ENCODE measurements at places on chromosomes 11 and 22. TPM values are rescaled to one million over a fixed set of nuclear protein-coding genes. Genes with fewer than 3 reads are reported as not detected.
A peak's percentile ranks its signal among the peaks of the same experiment; 100 is the strongest.

UPK3A gene
- 14.4 TPM for total RNA-seq

PIK3C2A gene
- 96.1 TPM for total RNA-seq

- DNase-seq = no peak
These were observed 162.5 kb upstream of the ISX start for GRCh38 chr22:34903416-34903815.

DNA sequence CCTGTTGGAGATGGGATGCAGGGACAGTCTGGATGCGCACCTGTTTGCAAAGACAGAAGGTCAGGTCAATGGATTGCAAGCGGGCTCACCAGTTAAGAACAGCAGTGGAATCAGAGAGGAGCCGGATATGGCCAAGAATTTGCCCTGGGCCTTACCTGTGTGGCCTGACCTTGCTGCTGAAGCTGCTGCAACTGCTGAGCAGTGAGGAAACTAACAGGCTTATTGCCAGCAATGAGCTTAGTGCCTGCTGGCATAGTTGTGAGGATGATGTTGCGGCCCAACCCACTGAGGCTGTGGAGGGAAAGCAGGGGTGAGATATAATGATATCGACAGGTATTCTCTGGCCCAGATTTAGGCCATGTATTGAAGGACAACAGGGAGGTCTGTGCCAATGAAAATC is 30.6 kb downstream of the NFRKB start:
- no peak for DNase-seq

PGA3 gene
- 0.27 TPM for total RNA-seq

GRCh38 chr22:23682827-23683355 is 7.9 kb upstream of the RGL4 start:
- DNase-seq = no peak

GRCh38 chr11:134004496-134005172 is 47.9 kb upstream of the IGSF9B start:
- no peak for DNase-seq

GRCh38 chr11:115925568-115926090 is 421.4 kb upstream of the CADM1 start:
- no peak for DNase-seq

ZNF74 gene
- total RNA-seq = 15.7 TPM

MCAM gene
- total RNA-seq = 35.4 TPM

DNAJB7 gene
- total RNA-seq = not detected

- no peak for DNase-seq
These were observed 877.0 kb downstream of the OPCML start for GRCh38 chr11:132655187-132655855.

GRCh38 chr11:77813256-77813655 is 7.3 kb downstream of the RSF1 start:
- no peak for DNase-seq

DNA sequence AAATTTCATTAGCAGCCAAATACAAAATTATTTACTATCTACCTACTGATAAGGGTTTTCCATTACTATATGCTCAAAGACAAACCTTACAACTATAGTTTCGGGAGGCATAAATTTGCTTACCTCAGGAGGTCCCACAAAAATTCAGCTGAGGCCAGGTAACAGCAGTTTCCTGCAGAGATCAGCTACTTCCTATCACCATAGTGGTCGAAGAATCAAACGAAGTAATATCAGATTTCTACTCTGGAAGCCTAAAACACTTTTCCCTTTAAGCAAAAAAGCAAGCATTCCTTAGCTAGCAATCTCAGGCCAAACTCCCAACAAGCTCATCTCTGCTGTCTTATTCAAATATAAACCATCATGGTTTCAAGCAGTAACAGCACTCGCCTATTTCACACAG is 3.1 kb downstream of the NAP1L4 start:
- DNase-seq = no peak

MLC1 gene
- 8.2 TPM for total RNA-seq

GRCh38 chr22:42792909-42793847 is 63.9 kb downstream of the ARFGAP3 start:
- no peak for DNase-seq

SCN3B gene
- total RNA-seq = 1.6 TPM

PARVA gene
- 37.4 TPM for total RNA-seq

DNA sequence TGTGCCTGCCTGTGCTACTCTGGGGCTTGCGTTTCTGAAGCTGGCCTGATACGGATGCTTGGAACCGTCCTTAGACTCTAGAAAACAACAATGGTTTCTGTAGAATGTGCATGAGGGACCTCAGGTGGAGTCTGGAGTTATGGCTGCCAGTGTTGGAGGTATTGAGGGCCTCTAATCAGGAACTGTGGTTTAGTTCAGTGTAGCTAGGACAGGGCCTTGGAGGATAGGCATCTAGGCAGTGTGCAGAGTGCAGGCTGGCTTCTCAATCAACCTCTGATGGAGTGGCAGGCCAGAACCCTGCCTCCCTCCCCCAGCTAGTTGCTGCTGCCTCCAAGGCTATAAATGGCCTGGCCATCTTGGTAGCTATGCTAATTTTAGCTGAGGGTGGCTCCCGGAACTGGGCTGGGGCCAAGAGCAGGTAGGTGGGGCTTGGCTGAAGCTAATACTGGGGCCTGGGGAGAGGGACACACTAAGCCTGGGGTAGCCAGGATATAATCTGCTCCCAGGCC is 4.0 kb downstream of the STIM1 start:
- DNase-seq = no peak

CALCA gene
- 0.56 TPM for total RNA-seq

GRCh38 chr22:31569126-31569525 is 72.8 kb downstream of the SFI1 start:
- DNase-seq = no peak

- no peak for DNase-seq
These were observed 37.6 kb downstream of the SYT13 start for GRCh38 chr11:45248501-45249011.

DNA sequence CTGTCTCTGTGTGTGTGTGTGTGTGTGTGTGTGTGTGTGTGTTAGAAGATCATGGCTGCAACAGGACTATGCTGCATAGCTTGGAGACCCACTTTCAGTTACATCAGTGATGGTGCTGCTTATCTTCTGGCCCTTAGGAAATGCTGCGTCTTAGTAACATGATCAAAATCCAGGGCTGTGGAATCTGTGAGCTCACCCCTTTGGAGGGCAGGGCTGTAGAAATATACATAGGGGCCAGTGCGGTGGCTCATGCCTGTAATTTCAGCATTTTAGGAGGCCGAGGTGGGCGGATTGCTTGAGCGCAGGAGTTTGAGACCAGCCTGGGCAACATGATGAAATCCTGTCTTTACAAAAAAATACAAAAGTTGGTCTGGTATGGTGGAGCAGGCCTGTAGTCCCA is 151.5 kb upstream of the RASSF10 start:
- DNase-seq = no peak

GRCh38 chr11:31676280-31676982 is 134.7 kb downstream of the PAX6 start:
- DNase-seq = no peak

DNA sequence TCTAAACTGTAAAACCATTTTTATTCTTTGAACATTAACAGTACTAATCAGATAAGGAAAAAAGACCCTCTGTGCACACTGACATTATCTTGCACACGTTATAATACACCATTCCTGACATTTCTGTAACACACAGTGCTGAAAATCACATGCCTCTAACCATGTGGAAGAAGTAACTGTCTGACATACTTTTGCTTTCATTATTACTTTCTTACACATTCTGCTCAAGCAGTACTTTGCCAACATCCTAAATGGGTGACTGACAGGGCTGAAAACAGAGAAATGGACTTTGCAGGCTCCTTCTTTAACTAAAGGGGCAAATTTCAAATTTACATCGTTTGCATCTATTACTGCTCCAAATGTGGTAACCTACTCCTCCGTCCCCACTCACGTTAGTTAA is 22.8 kb upstream of the TP53AIP1 start:
- DNase-seq = no peak

DNA sequence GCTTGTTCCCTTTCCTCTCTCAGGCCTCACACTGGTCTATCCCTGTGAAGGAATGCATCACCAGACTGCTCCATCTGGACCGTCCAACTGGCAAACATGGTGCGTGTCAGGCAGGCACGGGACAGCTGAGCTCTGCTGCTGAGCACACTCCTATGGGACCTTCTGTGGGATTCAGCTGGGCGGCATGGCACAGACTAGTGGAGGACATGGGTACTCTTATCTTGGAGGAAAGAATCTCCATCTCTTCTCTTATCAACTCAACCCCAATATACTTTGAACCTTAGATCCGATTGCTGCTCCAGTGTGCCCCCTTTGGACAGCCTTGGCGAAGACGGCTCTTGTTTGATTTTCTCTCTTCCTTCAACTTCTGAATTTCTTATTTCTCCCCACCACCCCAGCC is 593.6 kb downstream of the ETS1 start:
- no peak for DNase-seq

- DNase-seq = peak; percentile 36
These were observed 25.8 kb downstream of the MRGPRD start for GRCh38 chr11:68954836-68955606.

- DNase-seq = no peak
These were observed 78.5 kb downstream of the TENM4 start for GRCh38 chr11:79362206-79362757.

DNA sequence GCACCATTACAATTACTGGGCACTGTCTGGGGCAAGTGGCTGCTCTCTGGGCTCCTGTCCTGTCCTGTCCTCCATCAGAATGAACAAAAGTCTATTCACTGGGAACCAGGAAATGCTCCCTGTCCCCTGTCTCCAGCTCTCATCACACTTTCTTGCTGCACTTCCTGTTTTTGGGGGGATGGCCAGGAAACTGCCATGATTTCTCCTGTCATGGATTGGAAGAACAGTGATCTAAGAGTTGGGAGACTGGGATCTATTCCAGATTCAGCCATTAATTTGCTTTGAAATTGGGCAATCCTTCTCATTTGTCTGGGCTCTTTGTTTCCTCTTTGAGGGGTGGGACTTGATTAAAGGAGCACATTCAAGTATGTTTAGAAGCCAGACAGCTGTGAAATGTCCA is 61.4 kb upstream of the KIRREL3 start:
- no peak for DNase-seq

OR10A2 gene
- total RNA-seq = not detected

CRYBA4 gene
- not detected for total RNA-seq

- DNase-seq = no peak
These were observed 6.6 kb upstream of the CDC42BPG start for GRCh38 chr11:64850979-64851567.

OR4C5 gene
- not detected for total RNA-seq

GRCh38 chr11:35511666-35512065 is 13.8 kb downstream of the PAMR1 start:
- DNase-seq = no peak

DNA sequence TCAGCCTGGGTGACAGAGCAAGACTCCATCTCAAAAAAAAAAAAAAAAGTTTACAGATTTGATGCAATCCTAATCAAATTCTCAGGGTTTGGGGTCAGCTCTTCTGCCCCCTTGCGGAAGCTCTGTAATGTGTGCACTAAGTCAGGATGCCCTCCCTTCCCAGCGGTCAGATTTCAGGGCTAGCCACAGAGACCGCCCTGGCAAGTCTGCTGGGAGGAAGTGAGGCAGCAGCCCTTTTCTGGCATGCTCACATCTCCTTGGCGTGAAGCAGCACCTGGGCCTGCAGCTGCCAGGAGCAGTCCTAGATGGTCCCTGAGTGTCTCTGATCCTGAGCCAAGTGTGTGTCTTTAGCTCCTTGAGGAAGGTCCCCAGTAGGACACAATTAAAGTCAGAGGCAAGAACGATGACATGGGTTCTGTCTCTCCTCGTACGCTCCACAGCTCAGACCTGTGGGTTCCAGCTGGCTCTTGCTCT is 10.9 kb upstream of the APOBEC3C start:
- peak; percentile 83 for DNase-seq

CDC45 gene
- 6.5 TPM for total RNA-seq

DNA sequence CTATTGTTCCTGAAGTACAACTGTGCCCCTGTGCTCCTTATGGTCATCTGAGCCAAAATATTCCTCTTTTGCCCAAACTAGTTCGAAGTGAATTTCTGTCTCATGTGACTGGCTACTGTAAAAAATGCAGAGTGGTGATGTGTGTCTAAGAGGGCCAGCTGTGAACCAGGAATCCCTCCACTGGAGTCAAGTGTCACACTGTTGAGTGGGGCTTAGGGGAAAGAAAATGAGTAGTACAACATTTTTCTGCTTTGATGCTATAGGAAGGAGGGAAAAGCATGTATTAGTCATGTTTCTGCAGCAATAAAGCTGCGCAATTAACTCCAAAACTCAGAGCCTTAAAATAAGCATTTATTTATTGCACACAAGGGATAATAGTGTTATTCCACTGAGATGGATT is 39.8 kb upstream of the HMGXB4 start:
- no peak for DNase-seq
